ENCODE measurements at places on chromosomes 16 and 17. TPM values are rescaled to one million over a fixed set of nuclear protein-coding genes. Genes with fewer than 3 reads are reported as not detected.

- H3K27ac ChIP-seq, result no peak overlapping the region
- peaks cover 10% of the 10 kb centered on the region for H3K36me3 ChIP-seq
- no peak for DNase-seq
Observed at GRCh38 chr17:14427900-14428647, 127.2 kb downstream of the HS3ST3B1 start.

GRCh38 chr17:57102122-57102521, 17.1 kb downstream of the AKAP1 start:
- no peak overlapping the region for H3K4me3 ChIP-seq
- DNase-seq, result no peak
- peaks cover 57% of the 10 kb centered on the region for H3K4me1 ChIP-seq
- peaks cover 20% of the 10 kb centered on the region for H3K36me3 ChIP-seq
- no peaks in the 10 kb centered on the region for H3K27me3 ChIP-seq
- H3K27ac ChIP-seq, result no peak overlapping the region

DNA sequence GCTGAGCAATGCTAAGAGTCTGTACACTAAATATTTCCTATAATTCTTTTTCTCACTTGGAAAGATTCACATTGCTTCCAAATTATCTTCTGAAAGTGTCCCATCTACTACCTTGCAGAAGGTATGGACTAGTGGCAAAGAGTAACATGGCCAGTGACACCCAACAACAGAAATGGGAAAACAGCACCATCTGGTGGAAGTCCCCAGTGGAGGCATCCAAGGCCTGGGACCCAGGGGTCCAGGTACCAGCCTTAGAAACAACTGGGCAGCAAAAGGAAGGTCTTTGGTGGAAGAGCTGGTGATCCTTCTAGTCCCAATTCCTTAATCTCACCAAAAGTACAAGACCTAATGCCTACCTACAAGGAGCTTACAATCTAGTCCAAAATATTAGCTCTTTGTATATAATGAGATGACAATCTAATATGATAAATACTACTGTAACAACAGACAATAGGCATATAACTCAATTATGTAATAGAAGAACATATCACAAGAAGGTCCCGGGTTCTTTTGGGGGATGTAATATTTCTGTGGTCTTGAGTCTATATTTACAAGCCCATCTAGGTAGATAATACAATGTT, 55.3 kb downstream of the SKAP1 start:
- no peak overlapping the region for H3K27ac ChIP-seq
- no peaks in the 10 kb centered on the region for H3K27me3 ChIP-seq
- peaks cover 6% of the 10 kb centered on the region for H3K4me1 ChIP-seq
- DNase-seq, result peak; percentile 49
- no peaks in the 10 kb centered on the region for H3K36me3 ChIP-seq

The TMC7 gene
- 1.2 TPM for total RNA-seq

The CCL4 gene
- not detected for total RNA-seq
